ENCODE measurements at places on chromosomes 6 and 20.

GRCh38 chr6:160895562-160895961 lies 96.0 kb upstream of the MAP3K4 start:
- no peak for DNase-seq

GRCh38 chr20:58909585-58909984 lies 57.1 kb downstream of the GNAS start:
- DNase-seq = no peak

DNA sequence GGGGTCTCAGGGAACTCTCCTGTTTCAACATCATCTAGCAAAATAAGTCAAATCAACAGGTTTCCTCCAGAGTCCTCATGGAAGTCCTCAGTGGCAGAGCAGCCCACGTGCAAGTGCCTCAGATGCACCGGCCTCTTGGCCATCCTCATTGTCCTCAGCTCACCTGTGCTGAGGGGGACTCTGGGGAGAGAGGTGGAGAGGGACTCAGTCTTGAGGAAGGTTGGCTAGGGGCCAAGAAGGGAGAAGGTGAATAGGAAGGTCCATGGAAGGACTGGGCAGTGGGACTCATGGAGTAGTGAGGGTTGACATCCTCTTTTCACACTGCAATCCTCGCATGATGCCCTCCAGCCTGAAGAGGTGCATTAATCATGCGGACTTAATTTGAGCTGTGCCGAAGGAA lies 77.9 kb upstream of the DUSP22 start:
- DNase-seq = no peak

DNA sequence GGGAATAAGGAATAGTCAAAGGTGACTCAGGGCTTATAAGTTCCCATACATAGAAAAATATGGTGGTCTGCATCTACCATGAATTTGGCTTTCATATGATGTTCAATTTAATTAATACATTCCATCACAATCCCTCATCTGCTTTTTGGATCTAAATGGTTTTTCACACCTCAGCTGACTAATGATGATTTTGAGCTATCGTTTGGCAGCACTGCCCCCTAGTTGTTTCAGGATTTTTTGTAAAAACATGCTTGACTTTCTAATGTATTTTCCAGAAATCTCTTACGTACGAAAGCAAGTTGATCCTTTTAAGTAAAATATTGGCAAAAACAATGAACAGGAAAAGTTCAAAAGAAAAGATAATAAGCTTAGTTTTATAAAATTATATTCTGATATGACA lies 408.6 kb upstream of the ADGRB3 start:
- DNase-seq = no peak

- DNase-seq = no peak
These were observed 141.6 kb downstream of the MTHFD1L start for GRCh38 chr6:151007076-151007475.

- no peak for DNase-seq
These were observed 17.4 kb downstream of the HECA start for GRCh38 chr6:139152088-139152891.

DNA sequence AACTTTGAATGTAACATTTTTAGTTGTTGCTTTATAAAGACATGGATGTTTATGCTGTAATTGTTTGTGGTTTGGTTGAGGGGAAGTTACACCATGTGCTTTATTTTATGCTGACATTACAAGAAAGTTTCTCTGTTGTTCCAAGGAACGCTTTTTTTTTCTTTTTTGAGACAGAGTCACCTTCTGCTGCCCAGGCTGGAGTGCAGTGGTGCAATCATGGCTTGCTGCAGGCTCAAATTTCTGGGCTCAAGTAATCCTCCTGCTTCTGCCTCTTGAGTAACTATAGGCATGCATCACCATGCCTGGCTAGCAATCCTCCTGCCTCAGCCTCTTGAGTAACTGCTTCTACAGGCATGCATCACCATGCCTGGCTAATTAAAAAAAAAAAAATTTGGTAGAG lies 21.0 kb upstream of the IFNGR1 start:
- DNase-seq = no peak

DNA sequence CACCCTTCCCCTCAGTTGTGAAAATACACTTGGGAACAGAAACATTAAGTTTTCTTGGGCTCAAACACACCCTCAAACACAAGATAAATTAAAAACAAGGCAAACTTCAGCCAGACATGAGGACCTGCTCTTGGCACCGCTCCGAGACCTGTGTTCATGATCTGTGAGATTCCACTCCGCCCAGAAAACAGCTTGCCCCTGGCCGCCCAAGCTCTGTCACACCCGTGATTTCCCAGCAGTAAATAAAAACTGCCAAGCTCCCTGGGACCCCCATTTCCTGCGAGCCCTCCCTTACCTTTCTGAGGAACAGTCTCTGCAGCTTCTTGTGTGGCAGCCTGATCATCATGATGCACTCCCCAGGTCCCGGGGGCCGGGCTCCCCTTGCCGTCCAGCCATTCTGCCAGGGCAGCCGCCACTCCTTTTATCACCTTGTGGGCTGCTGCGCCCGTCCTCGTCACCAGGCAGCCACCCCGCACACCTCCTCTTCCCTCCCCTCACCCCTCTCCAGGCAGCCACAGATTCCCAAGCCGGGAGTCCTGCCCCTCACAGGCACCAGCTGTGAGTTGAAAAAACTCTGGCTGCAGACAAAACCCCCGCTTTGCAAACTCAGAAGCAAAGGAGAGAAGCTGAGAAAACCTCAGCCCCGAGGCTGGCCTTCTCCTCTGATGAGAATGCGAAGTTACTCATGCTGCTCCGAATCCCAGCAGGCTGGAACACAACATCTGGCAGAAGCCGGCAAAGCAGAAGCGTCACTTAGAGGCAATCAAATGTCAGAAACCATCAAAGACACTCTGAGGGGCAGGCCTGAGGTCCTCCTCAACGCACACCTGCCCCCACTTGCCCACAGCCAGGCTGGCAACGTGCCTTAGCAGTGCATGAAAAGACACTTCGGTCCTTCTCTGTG lies 130.4 kb upstream of the RPS6KA2 start:
- no peak for DNase-seq

GRCh38 chr20:23207826-23208540 lies 121.9 kb upstream of the CD93 start:
- no peak for DNase-seq

- no peak for DNase-seq
These were observed 4.1 kb downstream of the NKX2-2 start for GRCh38 chr20:21509597-21510371.

- no peak for DNase-seq
These were observed 48.7 kb upstream of the CLVS2 start for GRCh38 chr6:122947355-122947754.

DNA sequence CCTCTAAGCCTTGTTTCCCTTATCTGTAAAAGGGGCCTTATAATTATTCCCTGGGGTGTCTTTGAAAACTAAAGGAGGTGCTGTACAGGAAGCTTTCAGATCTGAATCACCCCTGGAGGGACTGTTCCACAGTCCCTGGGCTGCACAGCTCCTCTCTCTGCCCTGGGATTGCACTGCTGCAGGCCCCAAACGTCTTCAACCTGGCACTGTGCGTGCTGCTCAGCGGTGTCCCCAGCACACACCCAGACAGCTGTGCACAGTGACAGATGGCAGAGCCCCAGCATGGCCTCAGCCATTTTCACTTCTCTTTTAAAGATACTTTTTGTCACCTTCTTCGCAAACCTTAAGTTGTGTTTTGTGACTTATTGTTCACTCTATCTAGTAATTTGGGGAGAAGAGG lies 50.7 kb upstream of the INSM1 start:
- DNase-seq = no peak

GRCh38 chr6:160260803-160261450 lies 2.3 kb upstream of the SLC22A2 start:
- DNase-seq = no peak

DNA sequence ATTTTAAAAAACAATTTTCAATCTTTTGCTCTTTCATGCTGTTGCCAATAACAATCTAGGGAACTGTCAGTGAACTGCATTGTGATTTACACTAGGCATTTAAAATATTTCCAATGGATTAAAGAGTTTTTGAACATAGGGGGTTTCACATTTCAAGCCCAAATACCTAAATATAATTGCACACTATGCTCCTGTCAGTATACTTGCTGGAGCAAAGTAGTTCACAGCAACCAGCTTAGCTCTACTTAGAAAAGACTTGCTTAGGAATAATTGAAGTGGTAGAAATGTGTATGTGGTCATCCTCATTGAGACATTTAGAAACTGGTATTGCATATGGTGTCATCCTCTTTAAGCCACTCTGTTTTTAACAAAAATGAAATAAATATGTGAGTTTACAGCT lies 41.7 kb upstream of the REV3L start:
- no peak for DNase-seq

GRCh38 chr6:165077876-165078275 lies 231.5 kb downstream of the C6orf118 start:
- no peak for DNase-seq

DNA sequence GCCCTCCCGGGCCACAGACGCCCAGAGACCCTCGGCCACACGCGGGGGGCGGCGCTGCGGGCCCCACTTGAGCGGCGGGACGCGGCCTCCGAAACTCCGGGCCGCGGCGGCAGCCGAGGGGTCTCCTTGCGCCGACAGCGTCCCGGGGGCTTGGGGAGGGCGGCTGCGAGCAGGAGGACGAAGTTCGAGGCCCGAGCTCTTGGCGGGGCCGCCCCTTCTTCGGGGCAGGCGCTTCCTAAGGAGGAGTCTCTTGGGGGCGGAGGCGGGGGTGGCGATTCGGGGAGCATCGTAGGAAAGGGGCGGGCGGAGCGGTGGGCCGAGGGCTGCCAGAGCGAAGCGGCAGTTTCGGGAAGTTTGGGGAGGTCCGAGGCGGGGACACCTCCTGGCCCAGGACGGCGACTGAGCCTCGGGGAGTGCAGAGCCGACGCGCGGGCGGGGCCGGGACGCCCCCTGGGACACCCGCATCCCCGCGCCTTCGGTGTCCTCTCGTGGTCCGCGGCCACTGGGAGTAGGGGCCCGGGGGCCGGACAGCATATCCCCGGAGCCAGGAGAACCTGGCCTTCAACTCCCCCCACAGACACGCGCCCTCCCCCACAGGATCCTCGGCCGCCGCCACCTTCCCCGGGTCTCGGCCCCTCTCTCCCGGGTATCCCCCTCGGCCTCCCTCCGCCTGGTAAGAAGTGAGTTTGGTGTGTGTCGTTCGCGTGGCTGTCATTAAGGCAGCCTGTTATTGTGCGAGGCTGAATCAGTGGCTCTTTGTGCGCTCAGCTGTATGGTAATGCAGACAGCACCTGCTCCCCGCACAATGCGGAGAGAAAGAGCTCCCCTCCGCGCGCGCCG lies 613 bp upstream of the DLL1 start:
- DNase-seq = no peak

DNA sequence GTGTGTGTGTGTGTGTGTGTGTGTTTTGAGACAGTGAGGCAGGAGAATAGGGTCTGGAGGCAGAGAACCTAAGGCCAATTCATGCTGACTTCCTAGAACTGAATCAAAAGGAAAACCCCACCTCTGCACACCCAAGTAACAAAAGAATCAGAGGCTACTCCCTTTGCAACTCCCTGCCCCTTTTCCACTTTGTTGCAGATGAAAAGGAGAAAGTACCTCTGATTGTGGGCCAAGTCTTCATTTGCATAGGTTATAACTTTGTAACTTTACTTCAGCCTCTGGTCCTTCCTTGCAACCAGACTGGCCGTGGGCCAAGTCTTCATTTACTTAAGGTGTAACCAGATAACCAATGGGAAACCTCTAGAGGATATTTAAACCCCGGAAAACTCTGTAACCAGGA lies 168.8 kb downstream of the EYA2 start:
- no peak for DNase-seq

GRCh38 chr6:150336299-150336698 lies 32.5 kb upstream of the IYD start:
- DNase-seq = no peak

GRCh38 chr6:15331629-15332251 lies 85.9 kb downstream of the JARID2 start:
- DNase-seq = no peak

GRCh38 chr20:37803438-37804307 lies 99.3 kb upstream of the VSTM2L start:
- no peak for DNase-seq

GRCh38 chr20:54194724-54195438 lies 13.0 kb upstream of the PFDN4 start:
- DNase-seq = no peak

DNA sequence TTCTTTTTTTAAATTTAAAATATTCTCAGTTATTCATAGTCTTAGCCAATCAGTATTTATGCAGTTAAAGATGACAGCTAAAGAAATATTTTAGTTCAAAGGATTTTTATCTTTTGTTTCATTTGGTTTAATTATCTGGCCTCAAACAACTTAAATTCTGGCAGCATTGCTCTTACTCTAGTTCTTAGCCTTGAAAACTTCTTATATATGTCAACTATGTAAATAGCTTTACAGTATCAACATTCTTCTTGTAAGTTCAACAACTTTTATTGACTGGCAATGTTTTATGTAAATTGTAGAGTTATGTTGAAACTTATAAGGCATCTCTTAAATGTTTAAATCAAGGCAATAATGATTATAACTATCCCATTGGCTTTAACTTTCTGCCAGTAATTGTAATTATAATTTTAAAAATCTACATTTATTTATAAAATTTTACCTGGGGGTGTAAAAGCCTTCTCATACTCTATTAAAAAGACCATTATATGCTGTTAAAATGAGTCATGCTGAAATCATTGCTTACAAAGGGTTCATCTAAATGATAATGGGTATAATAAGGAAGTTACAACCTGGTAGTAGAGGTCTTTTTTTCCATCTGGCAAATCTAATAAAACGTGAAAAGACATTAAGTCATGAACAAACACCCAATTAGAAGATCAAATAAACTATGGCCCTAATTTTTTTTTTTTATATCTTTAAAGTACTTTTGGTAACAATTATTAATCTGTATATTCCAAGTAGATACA lies 45.8 kb upstream of the FAM184A start:
- no peak for DNase-seq

- DNase-seq = no peak
These were observed 2.6 kb downstream of the TAGAP start for GRCh38 chr6:159042003-159042825.

GRCh38 chr6:13474787-13475186 lies 12.6 kb downstream of the GFOD1 start:
- no peak for DNase-seq

DNA sequence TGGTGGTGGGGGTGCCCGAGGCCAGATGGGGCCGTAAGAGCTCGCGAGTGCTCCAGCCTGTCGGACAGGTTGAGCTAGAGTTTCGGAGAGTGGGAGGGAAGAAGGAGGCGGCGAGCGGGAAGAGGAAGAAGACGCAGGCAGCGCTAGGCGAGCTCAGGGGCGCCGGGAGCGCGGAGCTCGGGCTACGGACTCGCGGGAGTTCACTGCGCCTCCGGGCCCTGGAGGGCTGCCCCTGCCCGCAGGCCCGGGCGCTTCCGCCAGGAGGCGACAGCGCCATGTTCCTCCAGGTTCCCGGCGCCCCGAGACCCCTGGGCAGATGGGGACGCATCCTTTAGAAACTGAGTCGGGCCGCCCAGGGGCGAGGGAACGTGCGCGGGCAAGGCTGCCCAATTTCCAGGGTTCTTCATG lies 984 bp downstream of the TFAP2C start:
- no peak for DNase-seq
